Suppressor macrophage treated with lipopolysaccharide for 4 hours (primary cell): ENCODE measurements at places on chromosomes 3 and 15.

DNA sequence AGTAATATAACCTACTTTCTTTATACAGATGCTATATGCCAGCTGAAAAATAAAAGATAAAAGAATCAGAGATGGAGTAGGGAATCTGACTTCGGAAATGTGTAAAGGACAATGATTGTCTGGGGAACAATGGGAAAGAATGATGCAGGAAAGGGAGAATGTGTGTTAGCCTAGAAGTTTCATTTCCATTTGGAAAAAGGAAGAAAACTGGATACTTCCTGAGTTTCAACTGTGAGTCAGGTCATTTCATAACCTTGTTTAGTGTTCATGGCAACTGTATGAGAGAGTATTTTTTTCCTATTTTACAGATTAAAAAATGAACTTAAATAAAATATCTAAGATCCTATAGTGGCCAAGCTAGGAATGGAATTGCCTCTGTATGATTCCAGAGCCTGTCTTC is 261.3 kb upstream of the NECTIN3 start:
- DNase-seq = no peak

DNA sequence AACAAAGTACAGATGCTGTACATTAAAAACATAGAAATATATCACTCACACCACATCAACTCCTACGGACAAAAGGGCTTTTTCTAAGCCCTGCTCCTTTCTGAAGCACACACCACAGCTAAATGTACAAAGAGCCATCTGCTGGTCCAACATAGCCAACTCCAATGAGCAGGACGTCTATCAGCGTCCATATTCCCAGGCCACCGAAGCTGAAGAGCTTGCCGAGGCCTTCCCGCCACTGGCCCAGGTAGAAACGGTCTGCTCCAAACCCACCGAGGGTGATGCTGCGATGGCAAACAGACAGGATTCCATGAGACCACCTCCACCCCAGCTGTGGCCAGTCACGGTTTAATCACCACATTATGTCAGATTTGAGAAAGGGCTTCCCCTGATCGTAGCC is 9.8 kb downstream of the TM2D3 start:
- DNase-seq = no peak

GRCh38 chr3:134249935-134250716 is 533 bp downstream of the RYK start:
- DNase-seq = peak; percentile 39

GRCh38 chr3:127735767-127736693 is 63.3 kb downstream of the ABTB1 start:
- peak; percentile 91 for DNase-seq
